ENCODE measurements at places on chromosomes 6 and 20. TPM values are rescaled to one million over a fixed set of nuclear protein-coding genes. Genes with fewer than 3 reads are reported as not detected.

SIRPB1 gene
- polyA plus RNA-seq, result not detected

KCNK17 gene
- polyA plus RNA-seq, result not detected

DCBLD1 gene
- polyA plus RNA-seq, result 14.9 TPM

C6orf141 gene
- not detected for polyA plus RNA-seq

KIFC1 gene
- polyA plus RNA-seq, result 10.2 TPM
